ENCODE measurements at places on chromosomes 5 and 9. TPM values are rescaled to one million over a fixed set of nuclear protein-coding genes. Genes with fewer than 3 reads are reported as not detected.
A peak's percentile ranks its signal among the peaks of the same experiment; 100 is the strongest.

- DNase-seq: no peak
These were observed 204.5 kb downstream of the IRX2 start for GRCh38 chr5:2546938-2547337.

DNA sequence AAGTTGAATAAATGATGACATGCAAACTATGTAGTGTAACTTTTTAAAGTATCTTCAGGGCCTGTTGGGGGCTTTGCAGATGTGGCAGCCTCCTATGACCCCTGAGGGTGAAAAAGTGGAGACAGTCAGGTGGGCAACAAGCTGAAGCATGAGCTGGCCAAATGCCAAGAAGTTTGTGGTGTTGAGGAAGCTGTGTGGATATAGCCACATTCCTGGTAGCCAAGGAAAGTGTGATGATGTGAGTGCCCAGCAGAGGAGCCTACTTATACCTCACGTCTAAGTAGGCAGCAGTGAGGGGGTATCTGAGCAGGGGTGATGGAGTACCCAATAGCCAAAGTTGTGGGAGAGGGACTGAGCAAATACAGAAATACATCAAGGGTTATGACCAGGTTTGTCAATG lies 621.2 kb upstream of the CDH6 start:
- DNase-seq: no peak

GRCh38 chr5:43040287-43041098 lies at the start of gene ANXA2R:
Gene ANXA2R, minus strand, starts transcription at chr5:43040319. Its CDS starts 273 bp downstream, at chr5:43040046.
- DNase-seq: peak; percentile 94

DNA sequence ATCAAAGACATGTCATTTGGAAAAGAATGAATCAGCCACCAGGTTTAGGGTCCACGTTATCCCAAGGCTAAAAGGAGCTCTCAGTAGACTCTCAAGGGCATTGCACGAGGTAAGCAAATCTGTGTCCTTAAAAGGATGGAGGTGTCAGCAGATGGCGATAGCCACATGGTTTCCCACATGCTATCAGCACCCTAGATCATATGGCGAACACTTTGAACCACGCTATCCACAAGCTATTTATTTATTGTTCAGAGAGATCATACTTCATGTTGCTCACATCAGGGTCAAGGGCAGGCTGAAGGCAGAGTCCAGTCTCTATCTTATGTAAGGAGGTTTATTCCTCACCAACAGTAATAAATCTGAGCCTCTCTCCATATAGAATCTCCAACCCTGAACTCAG lies 43.7 kb downstream of the CDH6 start:
- no peak for DNase-seq

- DNase-seq: no peak
These were observed 202.9 kb upstream of the RAD23B start for GRCh38 chr9:107080130-107080529.

- no peak for DNase-seq
These were observed 48.5 kb downstream of the SLC22A5 start for GRCh38 chr5:132417889-132418485.

DNA sequence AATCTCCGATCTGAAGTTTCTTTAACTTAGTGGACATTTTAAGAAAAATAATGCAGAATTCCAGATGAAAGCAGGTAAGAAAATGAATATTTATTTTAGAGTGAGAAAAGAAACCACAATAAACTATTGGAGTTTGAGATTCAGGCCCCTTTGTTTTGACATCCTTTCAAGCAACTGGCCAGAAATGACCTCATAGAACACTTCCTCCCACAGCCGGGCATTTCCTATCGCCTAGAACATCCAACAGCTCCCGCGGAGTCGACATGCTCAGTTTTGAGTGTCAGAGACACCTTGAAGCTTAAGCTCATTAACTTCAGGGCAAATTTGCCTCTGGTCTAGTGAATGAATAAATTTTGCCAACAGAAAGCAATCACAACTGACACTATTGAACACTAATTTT lies 369.2 kb downstream of the TLE4 start:
- DNase-seq: no peak

- no peak for DNase-seq
These were observed 298.8 kb upstream of the RFX3 start for GRCh38 chr9:3824581-3824980.

- no peak for DNase-seq
These were observed 139.4 kb upstream of the IL12B start for GRCh38 chr5:159469496-159470372.

The GABRA6 gene
- not detected for polyA plus RNA-seq

The GRXCR2 gene
- polyA plus RNA-seq: not detected

The CNTFR gene
- not detected for polyA plus RNA-seq

The LIFR gene
- polyA plus RNA-seq: not detected

The SLC6A19 gene
- not detected for polyA plus RNA-seq

The CDC20B gene
- polyA plus RNA-seq: not detected

The SFXN1 gene
- 12.2 TPM for polyA plus RNA-seq

The GABBR2 gene
- not detected for polyA plus RNA-seq

The IL3 gene
- not detected for polyA plus RNA-seq

The PCDHGB1 gene
- not detected for polyA plus RNA-seq
